Activated CD4-positive, alpha-beta T cell treated with anti-CD3 and anti-CD28 coated beads, Interleukin-2, Interleukin-4, amounts not matched to agents 100 ng/mL and 50 ng/mL, durations not matched to agents 16 hours and 8 hours (primary cell): ENCODE measurements at places on chromosomes 1 and 21.

DNA sequence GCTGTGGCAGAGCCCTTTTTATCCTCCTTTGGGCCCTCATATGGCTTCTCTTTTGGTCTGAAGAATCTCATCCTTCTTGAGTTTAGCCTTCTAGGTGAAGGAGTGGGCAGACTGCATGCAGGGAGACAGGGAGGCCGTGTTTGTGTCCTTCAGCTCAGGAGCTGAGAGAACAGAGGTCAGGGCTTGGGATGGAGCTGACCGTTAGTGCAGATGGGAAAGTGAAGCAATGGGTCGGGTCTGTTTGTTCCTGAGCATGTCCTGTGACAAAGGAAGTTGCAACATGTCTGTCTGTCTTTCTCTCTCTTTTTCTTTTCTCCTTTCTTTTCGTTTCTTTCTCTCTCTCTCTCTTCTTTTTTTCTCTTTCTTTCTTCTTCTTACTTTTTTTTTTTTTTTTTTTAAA, 14.9 kb downstream of the MAPKAPK2 start:
- no peak for DNase-seq

- no peak for DNase-seq
Observed at GRCh38 chr1:224211206-224211962, 28.3 kb downstream of the DEGS1 start.

DNA sequence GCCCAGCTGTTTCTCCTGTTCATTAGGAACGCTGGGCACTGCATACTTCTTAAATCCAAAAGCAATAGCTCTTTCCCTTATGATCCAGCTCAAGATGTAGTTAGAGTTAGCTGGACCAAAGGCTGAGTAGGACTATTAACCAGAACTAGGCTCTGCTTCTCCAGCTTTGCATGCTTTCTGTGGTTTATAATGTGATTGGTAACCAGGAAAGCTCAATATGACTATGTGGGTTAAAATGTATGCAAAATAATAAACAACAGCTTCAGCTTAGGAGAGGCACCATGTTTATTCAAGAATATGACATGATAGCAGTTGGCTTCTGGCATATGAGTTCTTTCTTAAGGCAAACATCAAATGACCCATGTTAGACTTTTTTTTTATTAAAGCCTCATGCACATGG, 73.8 kb downstream of the LYPLAL1 start:
- DNase-seq, result no peak

DNA sequence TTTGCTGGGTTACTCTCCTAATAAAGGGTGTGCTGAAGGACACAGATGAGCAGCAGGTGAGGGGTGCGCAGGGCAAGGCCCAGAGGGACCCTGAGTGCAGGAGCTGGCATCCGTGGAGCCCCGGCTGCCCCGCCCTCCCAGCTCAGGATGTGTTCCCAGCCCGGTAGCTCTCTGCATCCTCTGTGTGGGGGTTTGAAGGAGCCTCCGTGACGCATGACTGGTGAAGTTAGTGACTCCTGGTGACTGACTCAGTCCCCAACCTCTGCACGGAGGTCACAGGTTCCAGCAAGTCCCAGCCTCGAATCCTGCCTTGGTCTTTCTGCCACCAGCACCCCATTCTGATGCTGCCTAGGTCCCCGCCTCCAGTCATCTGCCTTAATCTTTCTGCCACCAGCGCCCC, 21.6 kb upstream of the TSPEAR start:
- no peak for DNase-seq

GRCh38 chr1:107247679-107248078, 106.8 kb downstream of the NTNG1 start:
- DNase-seq, result no peak

GRCh38 chr1:28744184-28744583, 7.4 kb downstream of the YTHDF2 start:
- peak; percentile 49 for DNase-seq

- no peak for DNase-seq
Observed at GRCh38 chr21:37734846-37735245, 181.4 kb downstream of the KCNJ6 start.

DNA sequence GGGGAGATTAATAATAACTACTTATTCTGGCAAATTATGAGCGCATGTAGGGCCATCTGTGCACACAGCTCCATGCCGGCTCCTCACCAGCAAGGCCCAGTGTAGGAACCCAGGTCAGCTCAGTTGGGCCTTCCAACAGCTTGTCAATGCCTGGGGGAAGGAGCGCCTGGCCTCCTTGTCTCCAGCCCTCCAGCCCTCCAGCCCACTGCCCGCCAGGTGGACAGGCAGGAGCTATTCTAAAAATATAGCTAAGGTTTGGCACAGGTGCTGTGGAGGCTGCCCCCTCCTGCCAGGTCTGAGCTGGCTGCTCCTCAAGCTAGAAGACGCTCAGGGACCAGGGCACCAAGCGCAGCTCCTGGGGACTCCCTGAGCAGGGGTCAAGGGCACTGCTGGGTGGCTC, 85.7 kb downstream of the GRIK3 start:
- DNase-seq, result no peak

DNA sequence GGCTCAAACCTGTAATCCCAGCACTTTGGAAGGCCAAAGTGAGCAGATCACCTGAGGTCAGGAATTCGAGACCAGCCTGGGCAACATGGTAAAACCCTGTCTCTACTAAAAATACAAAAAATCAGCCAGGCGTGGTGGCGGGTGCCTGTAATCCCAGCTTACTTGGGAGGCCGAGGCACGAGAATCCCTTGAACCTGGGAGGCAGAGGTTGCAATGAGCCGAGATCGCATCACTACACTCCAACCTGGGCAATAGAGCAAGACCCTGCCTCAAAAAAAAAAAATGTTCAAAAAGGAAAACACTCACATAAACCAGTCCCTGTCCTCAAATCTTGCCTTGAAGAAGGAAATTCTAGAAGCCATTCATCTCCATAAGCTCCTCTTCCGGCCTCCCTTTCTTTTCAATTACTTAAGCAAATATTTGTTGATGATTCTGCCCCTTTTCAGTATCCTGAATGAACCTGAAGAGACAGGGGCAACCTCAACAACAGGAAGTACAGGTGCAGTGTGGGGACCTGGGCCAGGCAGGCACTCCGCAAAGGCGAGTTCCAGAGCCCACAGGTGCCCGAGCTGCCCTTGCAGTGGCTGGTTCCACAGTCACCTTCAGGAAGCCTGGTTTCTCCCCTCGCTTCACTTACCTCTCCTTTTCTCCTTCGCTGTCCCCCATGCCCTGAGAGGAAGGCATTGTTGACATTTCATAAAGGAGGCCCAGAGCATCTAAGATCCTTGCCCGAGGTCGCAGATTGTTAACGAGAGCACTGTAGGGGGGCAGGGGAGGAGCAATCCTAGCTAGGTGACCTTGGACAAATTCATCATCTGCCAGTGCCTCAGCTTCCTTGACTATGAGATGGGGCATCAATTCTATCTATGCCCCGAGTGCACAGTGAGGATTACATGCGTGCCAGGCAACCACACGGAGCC, 8.9 kb upstream of the LEFTY1 start:
- DNase-seq, result no peak
